Activated CD4-positive, alpha-beta T cell treated with anti-CD3 and anti-CD28 coated beads, Interleukin-2, amount 10 ng/mL, durations not matched to agents 7 days and 5 days (primary cell): ENCODE measurements at places on chromosomes 3 and 15. TPM values are rescaled to one million over a fixed set of nuclear protein-coding genes. Genes with fewer than 3 reads are reported as not detected.

CCR3 gene
- total RNA-seq, result not detected

DNA sequence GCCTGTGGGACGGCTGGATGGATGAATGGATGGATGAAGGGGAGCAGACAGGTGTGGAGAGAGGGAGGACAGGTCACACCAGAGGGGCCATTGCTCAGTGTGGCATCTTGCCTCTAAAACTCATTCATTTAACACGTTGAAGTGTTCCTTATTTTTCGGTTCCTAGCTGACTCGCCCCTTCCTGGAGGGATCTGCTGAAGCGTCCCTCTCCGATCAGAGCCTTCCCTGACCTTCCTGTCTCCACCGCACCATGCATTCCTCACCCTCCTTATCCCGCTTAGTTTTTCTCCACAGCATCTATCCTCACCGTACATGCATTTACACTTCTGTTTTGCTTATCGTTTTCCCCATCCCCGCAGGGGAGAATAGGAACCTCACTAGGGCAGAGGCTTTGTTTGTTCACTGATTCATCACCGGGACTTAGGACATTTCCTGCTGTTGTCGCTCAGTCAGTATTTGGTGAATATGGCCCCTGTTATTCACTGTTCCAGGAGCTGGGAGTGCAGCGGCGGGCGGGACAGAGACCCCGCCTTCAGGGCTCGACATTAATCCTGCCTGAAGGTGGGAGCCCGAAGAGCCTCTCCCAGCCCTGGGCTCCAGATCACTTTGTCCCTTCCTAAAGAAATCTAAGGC is 32.0 kb downstream of the FOXL2 start:
- no peak for DNase-seq

DNA sequence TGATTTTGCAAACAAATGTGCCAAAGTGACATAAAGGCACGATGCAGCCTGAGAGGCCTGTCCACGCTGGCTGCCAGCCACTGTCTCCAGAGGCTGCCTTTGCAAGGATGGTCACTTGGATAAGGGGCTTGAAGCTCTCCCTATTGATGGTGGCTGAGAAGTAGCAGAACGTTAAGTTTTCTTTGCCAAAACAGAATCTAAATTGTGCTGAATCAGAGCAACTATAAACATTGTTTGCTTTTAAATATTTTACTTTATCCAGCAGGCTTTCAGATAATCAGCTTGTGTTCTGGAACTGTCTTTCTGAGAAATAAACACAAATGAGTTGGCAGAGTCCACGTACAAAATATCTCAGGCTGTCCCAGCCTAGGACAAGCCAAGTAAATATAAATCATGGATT is 23.8 kb upstream of the CNBP start:
- no peak for DNase-seq

MYLK gene
- 0.15 TPM for total RNA-seq

DNA sequence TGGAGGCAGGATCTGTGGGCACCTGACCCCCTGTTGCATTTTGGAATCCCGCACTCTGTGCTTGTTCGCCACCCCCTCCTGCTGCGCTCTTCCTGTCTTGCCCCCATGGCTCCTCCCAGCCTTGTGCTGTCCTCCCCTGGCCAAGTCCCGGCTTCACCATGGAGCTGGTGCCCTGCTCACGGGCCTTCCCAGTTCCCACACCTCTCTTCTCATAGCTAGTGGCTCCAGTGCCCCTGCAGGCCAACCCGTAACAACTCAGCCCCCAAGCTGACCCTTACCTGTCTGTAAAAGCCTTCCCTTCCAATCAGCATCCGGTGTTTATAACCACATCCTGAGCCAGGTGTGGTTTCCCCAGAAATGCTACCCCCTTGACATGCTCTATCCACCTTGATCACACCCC is 407.7 kb upstream of the C2CD4B start:
- DNase-seq, result no peak

DNA sequence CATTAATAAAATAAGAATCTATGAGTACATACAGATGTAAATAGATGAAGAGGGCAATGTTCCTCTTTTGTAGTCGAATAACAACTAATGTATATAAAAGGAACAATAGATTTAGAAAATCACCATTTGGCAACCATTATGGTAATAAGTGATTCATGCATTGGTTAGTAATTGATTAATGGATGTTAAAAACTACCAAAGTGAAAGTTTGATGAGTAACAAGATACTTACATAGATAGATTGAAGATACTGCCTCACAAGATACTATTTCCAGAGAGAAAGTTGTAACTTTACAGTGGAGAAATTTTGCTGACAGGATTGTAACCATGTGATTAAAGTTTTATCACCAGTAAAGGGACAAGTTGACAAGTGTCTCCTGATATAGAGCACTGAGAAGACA is 55.0 kb downstream of the TCF12 start:
- DNase-seq, result no peak
